ENCODE measurements at places on chromosomes 4 and X.
A peak's percentile ranks its signal among the peaks of the same experiment; 100 is the strongest.

GRCh38 chr4:14115106-14115505 lies 487.6 kb upstream of the BOD1L1 start:
- no peak overlapping the region for H3K27ac ChIP-seq
- no peaks in the 10 kb centered on the region for H3K36me3 ChIP-seq
- ATAC-seq = no peak
- H3K4me1 ChIP-seq = no peaks in the 10 kb centered on the region
- H3K4me3 ChIP-seq = no peak overlapping the region
- no peaks in the 10 kb centered on the region for H3K27me3 ChIP-seq

GRCh38 chr4:110201502-110201901 lies 3.1 kb upstream of the ELOVL6 start:
- no peak for ATAC-seq
- no peak overlapping the region for H3K27ac ChIP-seq
- H3K4me3 ChIP-seq = no peak overlapping the region
- no peaks in the 10 kb centered on the region for H3K27me3 ChIP-seq
- no peaks in the 10 kb centered on the region for H3K36me3 ChIP-seq

DNA sequence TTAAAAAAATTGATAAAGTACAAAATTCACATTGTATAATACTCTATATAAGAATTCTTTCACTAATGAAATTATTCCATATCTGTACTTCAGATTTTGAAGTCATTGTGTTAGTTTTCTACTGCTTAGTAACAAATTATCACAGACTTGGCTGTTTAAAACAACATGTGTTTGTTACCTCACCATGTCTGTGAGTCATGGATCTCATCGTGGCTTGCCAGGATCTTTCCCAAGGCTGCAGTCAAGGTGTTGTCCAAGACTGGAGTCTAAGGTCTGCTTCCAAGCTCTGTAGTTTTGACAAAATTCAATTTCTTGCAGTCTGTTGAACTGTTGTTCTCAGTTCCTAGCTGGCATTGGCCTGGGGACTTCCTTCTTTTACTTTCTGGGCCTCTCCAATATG lies 1286.9 kb downstream of the ADGRL3 start:
- H3K4me1 ChIP-seq = no peaks in the 10 kb centered on the region
- no peak overlapping the region for H3K27ac ChIP-seq
- ATAC-seq = no peak
- H3K4me3 ChIP-seq = no peak overlapping the region

DNA sequence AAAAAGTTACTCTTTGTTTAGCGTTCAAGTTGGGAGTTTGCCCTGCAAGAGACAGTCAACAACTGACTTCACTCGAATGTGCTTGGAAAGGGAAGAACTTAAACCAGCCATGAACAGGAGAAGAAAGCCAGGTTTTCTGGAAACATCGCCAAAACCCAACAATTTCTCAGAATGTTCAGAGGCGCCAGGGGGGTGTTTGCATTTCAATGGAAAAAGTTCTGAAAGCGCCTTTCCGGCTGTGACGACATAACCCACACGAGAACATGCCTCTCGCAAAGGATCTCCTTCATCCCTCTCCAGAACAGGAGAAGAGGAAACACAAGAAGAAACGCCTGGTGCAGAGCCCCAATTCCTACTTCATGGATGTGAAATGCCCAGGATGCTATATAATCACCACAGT lies 78.1 kb upstream of the ADGRA3 start:
- no peak overlapping the region for H3K4me3 ChIP-seq
- no peaks in the 10 kb centered on the region for H3K36me3 ChIP-seq
- no peak overlapping the region for H3K27ac ChIP-seq
- H3K27me3 ChIP-seq = no peaks in the 10 kb centered on the region
- H3K4me1 ChIP-seq = no peaks in the 10 kb centered on the region

- H3K36me3 ChIP-seq = no peaks in the 10 kb centered on the region
- ATAC-seq = peak; percentile 43
- peaks cover 46% of the 10 kb centered on the region for H3K4me1 ChIP-seq
- H3K4me3 ChIP-seq = no peak overlapping the region
- H3K27me3 ChIP-seq = no peaks in the 10 kb centered on the region
Observed at GRCh38 chr4:6873792-6874461, 35.7 kb upstream of the TBC1D14 start.

- ATAC-seq = peak; percentile 46
- peak overlapping the region; percentile 47 for H3K27ac ChIP-seq
- H3K4me3 ChIP-seq = peak overlapping the region; percentile 47
- no peaks in the 10 kb centered on the region for H3K36me3 ChIP-seq
- H3K4me1 ChIP-seq = no peaks in the 10 kb centered on the region
Observed at GRCh38 chrX:28586286-28586685, 960 bp upstream of the IL1RAPL1 start.

DNA sequence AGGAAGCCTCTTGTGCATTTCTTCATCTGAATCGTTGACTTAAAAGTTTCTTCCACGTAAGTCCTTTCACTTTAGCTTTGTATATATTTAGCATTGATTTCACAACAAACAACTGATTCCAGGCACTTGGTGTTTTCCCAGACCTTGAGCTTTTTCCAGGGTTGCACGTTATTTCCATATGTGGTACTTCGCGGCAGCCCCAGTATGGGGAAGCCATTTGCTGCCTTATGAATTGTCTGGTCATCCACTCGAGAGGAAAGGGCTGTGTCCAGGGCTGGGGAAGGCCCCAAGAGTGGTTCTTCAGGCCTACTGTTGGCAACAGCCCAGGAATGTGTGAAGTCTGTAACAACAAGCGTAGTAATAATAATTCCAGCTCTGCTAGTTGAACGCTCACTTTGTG lies 2.8 kb upstream of the TLR8 start:
- ATAC-seq = no peak
- H3K4me3 ChIP-seq = no peak overlapping the region
- H3K36me3 ChIP-seq = no peaks in the 10 kb centered on the region
- H3K27ac ChIP-seq = no peak overlapping the region

DNA sequence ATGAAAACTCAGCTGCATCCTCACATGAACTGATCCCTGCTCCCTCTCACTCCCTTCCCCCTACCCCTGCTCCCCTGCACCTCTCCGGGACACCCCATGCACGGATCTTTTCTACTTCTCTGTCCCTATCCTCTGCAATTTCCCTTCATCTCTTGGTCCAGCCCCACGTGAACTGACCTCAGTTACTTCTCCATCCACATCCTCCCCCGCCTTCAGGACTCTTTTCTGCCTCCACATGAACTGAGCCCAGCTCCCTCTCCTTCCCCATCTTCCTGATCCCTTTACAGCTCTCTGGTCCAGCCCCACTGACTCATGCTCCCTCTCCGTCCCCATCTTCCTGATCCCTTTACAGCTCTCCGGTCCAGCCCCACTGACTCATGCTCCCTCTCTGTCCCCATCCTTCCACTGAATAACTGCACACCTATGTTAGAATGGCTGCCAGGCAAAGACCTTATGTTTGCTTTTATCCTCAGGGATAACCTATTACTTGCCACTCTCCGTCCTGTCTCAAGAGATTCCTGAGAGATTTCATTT lies 5.6 kb downstream of the CETN2 start:
- H3K4me1 ChIP-seq = peaks cover 6% of the 10 kb centered on the region
- no peaks in the 10 kb centered on the region for H3K36me3 ChIP-seq
- no peak for ATAC-seq
- H3K27ac ChIP-seq = no peak overlapping the region
- no peak overlapping the region for H3K4me3 ChIP-seq

- no peak overlapping the region for H3K4me3 ChIP-seq
- no peak overlapping the region for H3K27ac ChIP-seq
- no peaks in the 10 kb centered on the region for H3K36me3 ChIP-seq
- no peaks in the 10 kb centered on the region for H3K4me1 ChIP-seq
- no peaks in the 10 kb centered on the region for H3K27me3 ChIP-seq
- no peak for ATAC-seq
Observed at GRCh38 chr4:111961809-111962208, 183.4 kb upstream of the FAM241A start.

DNA sequence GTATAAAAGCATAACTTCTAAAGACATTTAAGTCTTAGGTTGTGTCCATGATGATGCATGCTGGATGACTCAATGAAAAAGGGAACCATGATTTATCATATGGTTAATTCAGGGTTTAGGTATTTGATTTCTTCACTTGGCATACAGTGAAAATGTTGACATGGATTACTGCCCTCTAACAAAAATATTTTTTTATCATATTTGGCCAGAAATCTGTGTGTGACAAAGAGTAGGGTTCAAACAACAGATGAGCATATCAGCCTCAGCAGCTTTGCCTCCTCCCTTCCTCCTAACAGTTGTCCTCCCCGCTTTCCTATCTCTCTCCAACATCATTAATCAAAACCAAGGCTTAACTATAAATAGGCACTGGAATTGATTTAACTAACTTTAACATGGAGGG lies 46.3 kb downstream of the ARHGAP6 start:
- no peak overlapping the region for H3K27ac ChIP-seq
- no peaks in the 10 kb centered on the region for H3K36me3 ChIP-seq
- no peak for ATAC-seq
- H3K4me3 ChIP-seq = no peak overlapping the region

DNA sequence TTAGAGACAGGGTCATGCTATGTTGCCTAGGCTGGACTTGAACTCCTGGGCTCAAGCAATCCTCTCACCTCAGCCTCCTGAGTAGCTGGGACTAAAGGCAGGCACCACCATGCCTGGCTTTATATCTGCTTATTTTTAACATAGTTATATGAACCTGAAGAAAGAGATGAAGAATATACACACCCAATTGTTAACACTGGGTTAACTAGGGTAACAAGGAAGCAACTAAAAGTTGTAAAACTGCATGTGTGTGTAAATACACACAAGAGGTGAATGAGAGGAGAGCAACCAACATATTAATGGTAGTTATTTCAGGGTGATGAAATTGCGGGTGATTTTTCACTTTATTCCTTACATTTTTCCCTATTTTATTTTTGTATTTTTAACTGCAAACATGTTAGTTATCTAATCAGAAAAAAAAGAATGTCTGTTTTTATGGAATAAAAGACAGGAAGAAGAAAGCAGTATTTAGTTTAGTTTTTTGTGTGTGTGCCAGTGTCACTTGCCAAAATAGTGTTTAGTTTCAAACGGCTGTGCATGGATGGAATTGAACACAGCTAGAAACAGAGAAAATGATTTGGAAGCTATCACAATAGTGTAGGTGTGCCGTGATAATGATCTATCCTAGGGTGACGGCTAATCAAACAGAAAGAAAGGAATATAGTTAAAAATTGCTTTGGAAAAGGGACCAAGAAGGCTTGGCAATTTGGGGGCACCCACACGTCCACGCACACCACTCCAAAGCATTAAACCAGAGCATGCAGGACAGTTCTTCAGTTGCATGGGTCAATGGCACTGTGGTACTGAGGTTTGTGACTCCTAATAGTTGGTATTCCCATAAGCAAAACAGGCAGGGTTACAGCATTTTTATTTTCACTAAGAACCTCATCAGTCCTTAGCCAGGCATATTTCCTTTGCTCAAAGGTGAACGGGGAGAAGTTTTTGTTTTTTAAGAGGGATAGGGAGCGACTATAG lies 89.1 kb upstream of the KLHL13 start:
- no peaks in the 10 kb centered on the region for H3K4me1 ChIP-seq
- H3K4me3 ChIP-seq = no peak overlapping the region
- no peaks in the 10 kb centered on the region for H3K27me3 ChIP-seq

- H3K27ac ChIP-seq = no peak overlapping the region
- H3K36me3 ChIP-seq = peaks cover 9% of the 10 kb centered on the region
- H3K4me3 ChIP-seq = no peak overlapping the region
- ATAC-seq = no peak
- H3K4me1 ChIP-seq = no peaks in the 10 kb centered on the region
- no peaks in the 10 kb centered on the region for H3K27me3 ChIP-seq
Observed at GRCh38 chr4:150315691-150316090, 237.4 kb downstream of the DCLK2 start.

DNA sequence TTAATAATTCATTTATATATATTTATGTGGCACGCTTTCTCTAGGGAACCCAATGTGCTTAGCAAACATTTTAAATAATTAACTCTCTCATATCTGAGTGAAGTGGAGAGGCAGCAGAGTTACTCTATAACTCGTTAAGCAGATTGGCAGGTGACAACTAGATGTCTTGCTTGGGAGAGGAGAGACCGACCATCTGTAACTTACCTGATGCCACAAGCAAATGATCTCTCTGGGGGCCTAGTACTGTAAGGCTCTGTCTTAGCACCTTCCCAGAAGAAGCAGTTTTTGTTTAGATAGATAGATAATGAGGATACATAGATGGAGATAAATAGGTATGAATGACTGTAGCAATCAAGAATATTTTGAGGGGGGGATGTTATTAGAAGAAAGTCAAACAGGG lies 11.9 kb upstream of the SEL1L3 start:
- no peaks in the 10 kb centered on the region for H3K4me1 ChIP-seq
- peaks cover 5% of the 10 kb centered on the region for H3K27me3 ChIP-seq
- H3K27ac ChIP-seq = no peak overlapping the region
- H3K36me3 ChIP-seq = no peaks in the 10 kb centered on the region

GRCh38 chr4:174314770-174315169 lies 31.1 kb downstream of the CEP44 start:
- no peak overlapping the region for H3K4me3 ChIP-seq
- no peak for ATAC-seq
- H3K27me3 ChIP-seq = no peaks in the 10 kb centered on the region

GRCh38 chr4:151643564-151643963 lies 117.2 kb downstream of the GATB start:
- H3K27me3 ChIP-seq = no peaks in the 10 kb centered on the region
- no peak for ATAC-seq
- H3K36me3 ChIP-seq = no peaks in the 10 kb centered on the region
- H3K4me1 ChIP-seq = no peaks in the 10 kb centered on the region
- no peak overlapping the region for H3K27ac ChIP-seq

DNA sequence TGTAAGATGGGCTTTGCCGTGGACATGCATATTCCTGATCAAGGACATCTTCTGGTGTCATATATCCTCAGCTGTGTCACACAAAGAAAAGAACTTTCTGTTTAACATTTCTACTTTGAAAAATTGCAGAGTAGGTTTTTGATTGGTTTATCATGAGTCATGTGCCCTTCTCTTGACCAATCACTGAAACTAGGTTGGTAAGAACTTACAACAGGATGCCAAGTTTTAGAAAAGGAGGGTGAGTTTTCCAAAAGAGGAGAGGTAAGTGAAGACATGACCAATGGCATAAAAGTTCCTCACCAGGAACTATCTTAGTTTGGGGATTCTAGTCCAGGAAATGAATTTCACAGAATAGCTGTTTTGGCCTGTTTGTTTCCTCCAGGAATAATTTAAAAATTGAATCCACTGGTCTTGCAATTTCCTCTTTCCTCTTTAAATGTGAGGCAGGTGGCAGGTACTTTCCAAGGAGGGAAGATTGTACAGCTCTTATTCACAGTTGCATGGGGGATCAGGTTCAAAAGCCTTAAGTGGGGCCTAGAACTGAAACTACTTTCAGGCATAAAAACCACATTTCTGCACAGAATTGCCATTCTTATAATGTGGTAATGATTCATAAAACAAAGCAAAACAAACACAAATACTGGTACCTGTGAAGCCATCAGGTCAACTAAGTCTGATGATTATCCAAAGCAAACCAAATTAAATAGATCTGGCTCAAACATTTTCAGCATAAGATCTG lies 1114.5 kb upstream of the LCORL start:
- no peak overlapping the region for H3K4me3 ChIP-seq
- no peak for ATAC-seq
- H3K4me1 ChIP-seq = no peaks in the 10 kb centered on the region
- no peaks in the 10 kb centered on the region for H3K36me3 ChIP-seq

GRCh38 chr4:40990236-40990898 lies 224.0 kb downstream of the APBB2 start:
- no peaks in the 10 kb centered on the region for H3K27me3 ChIP-seq
- ATAC-seq = no peak
- H3K4me3 ChIP-seq = no peak overlapping the region
- H3K36me3 ChIP-seq = no peaks in the 10 kb centered on the region
- no peak overlapping the region for H3K27ac ChIP-seq
